Brain pericyte (primary cell): ENCODE measurements at places on chromosomes 1 and 21.

- no peak for DNase-seq
Observed at GRCh38 chr1:168257397-168257796, 23.3 kb upstream of the TBX19 start.

DNA sequence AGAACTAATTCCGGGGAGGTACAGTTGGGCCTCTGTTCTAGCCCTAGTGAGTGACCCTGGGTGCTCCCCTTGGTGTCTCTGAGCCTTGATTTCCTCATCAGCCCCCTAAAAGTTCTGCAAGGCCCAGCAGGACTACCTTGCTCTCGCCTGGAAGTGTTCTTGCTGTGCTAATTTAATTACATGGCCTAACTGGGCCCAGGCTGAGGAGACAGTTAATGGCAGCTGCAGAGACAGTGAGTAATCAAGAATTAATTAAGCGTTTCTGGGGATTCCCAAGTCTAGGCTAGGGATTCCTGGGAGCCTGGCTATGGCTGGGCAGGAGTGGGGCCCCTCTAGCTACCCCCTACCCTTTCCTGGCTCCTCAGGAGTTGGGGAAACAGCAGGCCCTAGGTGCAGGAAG lies 24.7 kb upstream of the DMBX1 start:
- DNase-seq = no peak

DNA sequence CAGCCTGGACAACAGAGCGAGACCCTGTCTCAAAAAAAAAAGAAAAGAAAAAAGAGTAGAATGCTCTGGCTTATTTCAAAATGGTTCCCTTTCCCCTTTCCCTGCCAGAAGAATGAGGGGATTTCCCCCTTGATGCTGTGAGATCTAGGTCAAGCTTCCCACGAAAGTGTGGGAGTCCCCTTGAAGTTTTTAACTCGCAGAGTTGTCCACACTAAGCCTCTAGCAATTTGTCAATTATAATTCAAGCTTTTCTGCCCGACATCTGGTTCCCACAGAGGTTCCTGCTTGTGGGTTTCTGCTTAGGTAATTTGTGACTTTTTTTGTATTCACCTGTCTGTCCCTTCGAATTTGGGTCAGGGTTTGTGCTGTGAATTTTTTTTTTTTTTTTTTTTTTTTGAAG lies 62.8 kb downstream of the ZFYVE9 start:
- DNase-seq = no peak

GRCh38 chr1:37234941-37235418 lies 200.7 kb upstream of the GRIK3 start:
- no peak for DNase-seq

GRCh38 chr1:198529414-198529813 lies 11.1 kb downstream of the ATP6V1G3 start:
- peak; percentile 65 for DNase-seq

DNA sequence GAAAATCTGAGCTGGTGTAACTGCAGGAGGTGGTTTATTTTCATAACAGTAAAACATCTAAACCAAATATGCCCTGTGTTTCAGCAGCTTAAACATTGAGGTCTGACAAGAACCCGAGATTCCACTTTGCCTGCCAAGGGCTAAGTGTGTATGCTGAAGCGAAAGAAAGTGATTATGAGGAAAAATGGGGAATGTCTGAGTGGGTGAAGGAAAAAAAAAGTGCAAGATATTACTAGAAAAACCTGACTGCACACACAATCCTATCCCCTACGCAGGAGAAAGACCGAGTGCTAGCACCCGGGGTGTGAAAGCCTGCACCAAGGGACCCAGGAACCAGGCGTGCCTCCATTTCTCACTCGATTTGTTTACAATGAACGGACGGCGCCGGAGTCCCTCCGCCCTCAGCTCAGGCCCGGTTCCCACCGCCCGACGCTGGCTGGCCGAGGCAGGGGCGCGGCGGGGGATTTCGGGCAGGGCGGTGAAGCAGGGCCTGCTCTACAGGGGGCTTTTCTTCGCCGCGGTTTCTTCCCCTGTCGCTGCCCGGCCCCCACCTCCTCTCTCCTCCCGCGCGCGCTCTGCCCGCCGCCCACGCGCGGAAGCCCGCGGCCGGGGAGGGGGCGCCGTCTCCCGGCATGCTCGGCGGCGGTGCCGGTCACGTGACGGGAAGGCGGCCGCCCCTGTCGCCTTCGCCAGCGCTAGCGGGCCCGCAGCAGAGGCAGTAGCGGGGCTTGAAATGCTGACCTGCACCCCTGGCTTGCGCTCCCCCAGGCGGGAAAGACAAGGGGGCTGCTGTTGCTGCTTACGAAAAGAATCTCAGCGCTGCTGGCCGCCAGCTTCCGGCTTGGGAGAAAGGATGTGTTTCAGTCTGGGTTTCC lies 35.9 kb downstream of the ITPKB start:
- DNase-seq = no peak

DNA sequence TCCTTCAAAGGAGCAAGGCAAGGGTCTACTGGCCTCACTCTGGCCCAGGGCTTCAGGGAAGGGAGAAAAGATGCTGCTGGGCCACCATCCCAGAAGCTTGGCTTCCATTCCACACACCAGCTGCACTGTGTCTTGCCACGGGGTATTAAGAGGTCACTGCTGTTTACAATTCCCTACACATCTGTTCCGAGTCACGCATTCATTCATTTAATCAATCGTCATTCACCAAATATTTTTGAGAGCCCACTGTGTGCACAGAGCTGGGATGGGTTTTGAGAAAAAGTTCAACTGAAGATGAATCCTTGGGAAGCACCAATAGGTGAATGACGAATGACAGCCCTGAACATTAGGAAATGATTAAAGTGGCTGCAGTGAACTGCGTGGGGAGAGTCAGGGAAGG lies 101.7 kb downstream of the NAV1 start:
- no peak for DNase-seq

DNA sequence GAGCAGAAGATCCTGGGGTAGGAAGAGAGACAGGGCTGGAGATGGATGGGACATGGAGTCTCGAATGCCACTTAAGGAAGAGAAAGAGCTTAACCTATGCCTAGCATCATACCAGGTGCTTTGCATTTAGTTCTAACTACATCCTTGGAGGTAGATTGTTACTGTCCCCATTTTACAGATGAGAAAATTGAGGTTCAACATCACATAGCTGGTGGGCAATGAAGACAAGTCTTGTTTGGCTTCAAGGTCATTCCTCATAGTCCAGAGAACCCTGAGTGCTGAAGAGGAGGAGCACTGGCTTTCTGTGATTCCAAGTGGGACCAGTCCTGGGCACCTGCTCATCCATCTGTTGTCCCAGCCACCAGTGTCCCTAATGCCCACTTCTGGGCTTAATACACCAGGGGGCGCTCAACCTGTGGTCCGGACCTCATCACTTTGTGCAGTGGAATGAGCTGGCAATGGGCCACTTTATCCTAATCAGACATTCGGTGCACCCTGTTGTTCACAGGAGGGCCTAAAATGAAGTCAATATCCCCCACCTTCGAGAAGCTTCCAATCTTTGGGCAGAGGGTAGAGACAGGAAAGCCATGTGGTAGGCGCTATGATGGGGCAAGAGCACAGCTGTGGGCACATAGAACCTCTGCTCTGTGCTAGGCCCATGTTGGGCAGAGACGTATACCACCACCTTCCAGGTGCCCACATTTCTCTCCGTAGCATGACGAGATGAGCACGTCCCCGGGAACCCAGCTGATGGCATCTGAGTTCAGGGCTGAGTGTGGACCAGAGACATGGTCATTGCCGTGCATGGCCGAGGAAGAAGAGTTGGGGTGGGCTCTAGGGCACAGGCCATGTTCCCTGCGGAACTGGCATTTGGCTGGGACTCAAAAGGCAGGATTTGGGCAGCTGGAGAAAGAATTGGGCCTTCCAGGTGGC lies 9.2 kb downstream of the RPS6KA1 start:
- no peak for DNase-seq

GRCh38 chr1:157820299-157820698 lies 379 bp upstream of the FCRL1 start:
- DNase-seq = no peak

GRCh38 chr1:2018217-2019171 lies 651 bp upstream of the GABRD start:
- DNase-seq = no peak

- no peak for DNase-seq
Observed at GRCh38 chr1:116340506-116341231, 32.4 kb upstream of the ATP1A1 start.

DNA sequence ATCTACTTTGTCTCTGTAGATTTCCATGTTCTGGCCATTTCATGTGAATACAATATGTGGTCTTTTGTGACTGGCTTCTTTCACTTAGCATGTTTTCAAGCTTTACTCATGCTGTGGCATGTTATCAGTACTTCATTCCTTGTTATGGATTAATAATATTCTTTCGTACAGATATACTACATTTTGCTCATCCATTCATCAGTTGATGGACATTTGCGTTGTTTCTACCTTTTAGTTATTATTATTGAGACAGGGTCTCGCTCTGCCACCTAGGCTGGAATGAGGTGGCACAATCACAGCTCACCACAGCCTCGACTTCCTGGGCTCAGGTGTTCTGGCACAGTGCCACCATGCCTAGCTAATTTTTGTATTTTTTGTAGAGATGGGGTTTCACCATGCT lies 21.4 kb downstream of the SFPQ start:
- DNase-seq = no peak

DNA sequence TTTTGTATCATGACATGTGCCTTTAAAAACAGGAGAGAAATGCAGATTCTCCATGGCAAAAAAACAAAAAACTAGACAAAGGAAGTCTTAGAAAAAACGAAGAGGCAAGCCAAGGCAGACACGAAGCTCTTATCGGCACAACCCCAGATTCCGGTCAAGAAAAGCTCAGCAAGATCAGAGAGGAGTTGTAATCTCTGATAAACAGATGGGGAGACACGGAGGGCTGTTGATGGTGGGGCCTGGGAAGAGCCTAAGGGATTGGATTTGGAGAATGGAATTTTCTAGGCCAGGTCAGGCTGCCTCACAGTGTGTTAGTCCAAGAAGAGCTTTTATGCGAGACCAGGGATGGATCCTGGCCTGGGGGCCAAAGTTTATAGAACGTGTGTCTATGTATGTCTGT lies 96.2 kb upstream of the AKT3 start:
- no peak for DNase-seq

DNA sequence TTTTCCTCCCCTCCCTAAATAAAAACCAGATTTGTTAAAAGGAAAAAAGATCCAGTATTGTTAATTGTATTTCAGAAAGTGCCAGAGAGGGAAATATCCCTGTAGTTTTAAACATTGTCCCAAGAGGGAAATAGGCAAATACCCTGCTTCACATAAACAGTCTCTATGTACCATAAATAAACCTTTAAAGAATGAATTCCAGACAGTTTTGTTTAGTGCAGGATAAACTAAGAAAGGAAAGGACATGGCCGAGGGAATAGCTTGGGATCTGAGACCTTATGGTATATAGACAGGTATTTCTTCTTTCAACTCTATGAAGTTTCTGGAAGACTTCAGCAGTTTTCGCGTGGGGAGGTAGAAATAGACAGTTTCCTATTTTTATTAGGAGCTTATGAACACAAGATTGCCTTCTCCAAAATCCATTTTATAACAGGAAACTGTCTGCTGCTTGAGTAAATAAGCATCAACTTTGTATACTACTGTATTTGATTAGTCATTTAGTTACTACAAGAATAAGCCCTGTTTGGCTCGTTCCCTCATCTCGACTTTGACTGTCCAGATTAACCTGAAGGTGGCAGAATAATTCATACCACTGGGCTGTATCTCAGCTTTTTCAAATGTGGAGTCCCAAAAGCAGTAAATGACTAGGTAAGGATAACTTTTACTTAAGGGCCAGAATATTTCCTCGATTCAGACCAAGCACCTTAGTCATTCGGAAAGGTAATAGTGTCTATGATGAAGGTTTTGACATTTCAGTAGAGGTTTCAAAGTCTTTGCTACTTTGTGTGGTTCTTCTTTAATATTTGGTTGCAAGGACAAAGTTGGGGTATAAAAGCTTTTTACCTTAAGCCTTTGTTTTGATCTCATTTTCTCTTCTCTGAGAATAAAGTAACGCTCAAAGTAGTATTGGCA lies 177.5 kb downstream of the VPS13D start:
- peak; percentile 16 for DNase-seq

GRCh38 chr1:168932539-168932938 lies 174.0 kb upstream of the ATP1B1 start:
- DNase-seq = no peak

DNA sequence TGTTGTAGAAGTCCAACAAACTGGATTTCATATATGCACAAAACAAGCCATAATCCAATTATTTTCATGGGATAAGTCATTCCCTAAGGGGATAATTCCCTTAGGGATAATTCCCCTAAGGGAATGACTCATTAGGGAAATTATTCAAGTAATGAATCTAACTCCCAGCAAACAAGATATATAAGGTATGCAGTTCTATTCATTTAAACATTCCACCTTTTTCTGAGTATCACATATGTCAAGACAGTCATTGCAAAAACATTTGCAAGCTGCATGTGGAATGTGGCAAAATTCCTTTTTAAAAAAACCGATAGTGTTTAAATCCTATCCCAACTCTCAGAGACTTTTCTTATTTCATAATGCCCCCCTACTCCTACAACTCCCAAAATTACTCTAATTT lies 131.2 kb downstream of the AKT3 start:
- no peak for DNase-seq

DNA sequence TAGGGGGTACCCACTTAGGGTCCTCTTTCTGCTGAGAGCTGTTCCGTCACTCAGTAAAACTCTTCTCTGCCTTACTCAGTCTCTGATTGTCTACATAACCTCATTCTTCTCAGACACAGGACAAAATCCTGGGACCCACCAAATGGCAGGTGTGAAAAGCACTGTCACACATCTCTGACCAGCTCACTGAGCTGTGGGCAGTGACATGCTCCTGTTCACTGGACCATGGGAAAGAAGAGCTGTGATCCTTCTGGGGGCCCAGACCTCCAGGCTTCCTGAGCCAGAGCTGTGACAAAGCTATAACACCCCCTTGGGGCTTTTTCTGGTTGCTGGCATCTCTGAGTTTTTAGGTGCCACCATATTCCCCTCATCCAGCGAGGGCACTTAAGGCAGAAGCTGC lies 115.7 kb downstream of the NTPCR start:
- no peak for DNase-seq

DNA sequence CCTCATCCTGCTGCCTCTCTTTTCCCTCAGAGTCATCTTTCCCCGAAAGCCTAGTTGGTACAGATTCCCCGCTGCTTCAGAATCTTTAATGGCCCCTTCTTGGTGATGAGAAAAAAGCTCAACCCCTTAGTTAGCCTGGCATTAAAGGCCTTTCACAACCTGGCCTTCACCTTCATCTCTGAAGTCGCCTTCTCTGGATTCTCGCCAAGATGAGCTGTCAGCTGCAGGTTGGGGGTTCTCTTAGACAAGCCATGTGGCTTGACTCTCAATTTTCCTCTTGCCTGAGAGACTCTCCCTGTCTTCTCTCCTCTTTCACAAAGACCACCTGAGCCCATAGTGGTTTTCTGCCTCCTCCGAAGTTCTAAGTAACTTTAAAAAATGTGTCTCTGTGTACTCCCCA lies 15.5 kb upstream of the DISC1 start:
- DNase-seq = no peak

GRCh38 chr1:24801176-24801575 lies 55.9 kb downstream of the CLIC4 start:
- no peak for DNase-seq

- no peak for DNase-seq
Observed at GRCh38 chr1:111145542-111145941, 5.5 kb downstream of the CEPT1 start.

GRCh38 chr21:39220150-39220549 lies 36.9 kb upstream of the PSMG1 start:
- no peak for DNase-seq
